ENCODE measurements at places on chromosomes 4 and X.
A peak's percentile ranks its signal among the peaks of the same experiment; 100 is the strongest.

- DNase-seq, result no peak
These were observed 956.7 kb downstream of the GLUD2 start for GRCh38 chrX:122004127-122004526.

DNA sequence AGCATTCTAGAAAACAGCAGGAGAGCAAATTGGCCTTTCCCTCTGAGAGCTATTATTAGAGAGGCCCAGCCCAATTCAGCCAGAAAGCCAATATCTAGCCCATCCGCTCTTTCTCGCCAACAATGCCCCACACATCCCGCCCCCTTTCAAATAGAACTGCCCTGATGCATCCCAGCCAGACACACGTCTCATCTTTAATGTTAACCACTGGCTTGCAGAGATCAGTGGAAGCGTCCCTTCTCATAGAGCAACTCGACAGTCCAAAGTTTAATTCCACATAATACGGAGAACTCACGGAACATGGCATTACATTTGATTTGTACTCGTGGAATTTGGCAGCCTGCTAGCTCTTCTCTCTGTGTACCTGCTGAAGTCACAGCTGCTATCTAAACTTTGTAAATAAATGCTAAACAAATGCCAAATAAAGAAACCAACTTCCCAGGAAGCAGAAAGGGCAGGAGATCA is 304.4 kb downstream of the DHX15 start:
- DNase-seq, result no peak

GRCh38 chr4:82519776-82520175 is 42.0 kb downstream of the TMEM150C start:
- no peak for DNase-seq

- no peak for DNase-seq
These were observed 19.2 kb upstream of the GRPEL1 start for GRCh38 chr4:7087036-7087435.

GRCh38 chr4:159027535-159027934 is 75.3 kb upstream of the RAPGEF2 start:
- DNase-seq, result no peak

- no peak for DNase-seq
These were observed 210.6 kb downstream of the COL25A1 start for GRCh38 chr4:109091727-109092409.

DNA sequence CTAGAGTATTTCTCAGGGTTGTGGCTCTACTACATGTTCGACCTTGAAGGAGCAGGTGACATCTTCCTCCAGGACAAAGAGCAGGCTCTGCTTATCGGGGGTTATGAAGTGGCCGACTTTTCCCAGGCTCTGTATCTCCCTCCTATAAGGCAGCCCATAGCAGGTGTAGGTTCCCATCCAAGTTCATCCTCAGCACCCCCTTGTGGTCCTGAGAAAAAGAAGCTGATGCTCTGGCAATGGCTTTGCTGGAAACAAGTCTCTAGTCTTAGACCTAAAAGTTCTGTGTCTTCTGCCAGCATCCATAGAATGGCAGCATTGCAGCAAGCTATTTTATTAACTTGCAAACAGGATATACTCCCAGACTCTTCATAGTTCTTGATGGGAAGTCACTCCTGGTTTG is 836.6 kb upstream of the PRKX start:
- DNase-seq, result no peak

- no peak for DNase-seq
These were observed 1056.2 kb downstream of the DMD start for GRCh38 chrX:32155044-32155638.

DNA sequence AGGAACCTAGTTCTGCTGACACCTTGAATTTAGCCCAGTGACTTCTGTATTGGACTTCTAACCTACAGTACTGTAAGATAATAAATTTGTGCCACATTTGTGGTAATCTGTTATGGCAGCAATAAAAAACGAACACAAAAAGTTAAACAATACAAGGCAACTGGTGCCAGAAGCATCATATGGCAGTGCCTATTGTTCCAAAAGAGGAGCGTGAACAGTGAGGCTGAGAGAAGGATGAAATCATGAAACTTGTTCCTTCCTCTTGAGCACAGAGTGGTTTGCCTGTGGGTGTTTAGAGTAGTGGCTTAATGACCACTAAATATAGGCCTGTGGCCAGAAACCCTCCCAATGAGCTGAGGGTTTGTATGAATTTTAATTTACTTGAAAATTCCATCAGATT is 69.7 kb upstream of the PGRMC2 start:
- no peak for DNase-seq

GRCh38 chr4:140637836-140638235 is 69.1 kb upstream of the UCP1 start:
- DNase-seq, result no peak

- DNase-seq, result no peak
These were observed 171.8 kb upstream of the TBL1X start for GRCh38 chrX:9293051-9293496.

DNA sequence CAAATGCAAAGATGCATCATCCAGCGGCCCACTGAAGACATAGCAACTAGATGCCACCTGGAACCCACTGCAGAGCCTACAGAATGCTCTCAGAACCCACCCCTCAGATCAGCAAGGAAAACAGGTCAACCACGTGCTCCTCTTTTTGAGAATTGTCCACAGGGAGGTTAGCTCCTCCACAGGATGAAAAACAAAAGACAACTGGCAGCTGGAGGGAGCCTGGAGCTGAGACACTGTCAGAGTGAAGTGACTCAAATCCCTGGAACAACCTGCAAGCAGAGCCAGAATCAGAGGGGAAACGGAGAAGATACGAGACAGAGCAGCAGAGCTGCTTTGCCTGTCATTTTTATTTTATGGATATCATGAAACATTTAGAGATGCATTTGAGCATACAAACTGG is 277.6 kb downstream of the GASK1B start:
- DNase-seq, result no peak

DNA sequence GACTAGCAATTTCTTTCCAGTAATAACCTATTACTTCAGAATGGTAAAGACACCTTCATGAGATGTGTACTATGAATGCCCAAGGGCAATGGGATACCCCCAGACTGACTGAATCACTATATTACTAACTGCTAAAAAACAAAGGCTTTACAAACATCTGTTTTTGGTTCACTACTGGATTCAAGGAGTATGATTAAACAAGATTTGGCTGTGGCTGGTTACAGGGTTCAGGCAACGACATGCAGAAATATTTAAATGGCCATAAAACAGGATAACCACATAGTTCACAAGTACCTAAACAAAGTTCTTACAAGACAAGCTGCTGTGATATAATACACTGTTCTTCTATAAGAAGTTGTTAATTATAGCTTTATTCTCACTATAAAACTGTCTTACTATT is 128.2 kb downstream of the FRYL start:
- DNase-seq, result no peak

DNA sequence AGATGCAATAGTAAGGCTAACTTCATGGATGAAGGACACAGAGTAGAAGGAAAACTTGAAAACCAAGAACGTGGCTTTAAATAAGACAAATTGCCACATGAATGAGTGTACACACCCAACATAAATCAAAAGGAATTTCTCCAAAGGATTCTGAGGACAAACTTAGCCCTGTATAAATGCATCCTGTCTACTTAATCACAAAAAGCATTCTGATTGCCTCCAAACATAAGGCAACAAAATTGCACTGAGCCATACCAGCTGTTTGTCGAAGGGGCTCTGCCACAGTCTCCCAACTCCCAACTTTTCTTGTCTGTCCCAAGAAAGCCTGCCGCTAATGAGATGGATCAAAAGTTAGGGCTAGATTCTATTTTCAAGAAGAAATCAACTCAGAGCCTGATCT is 194.3 kb downstream of the SOWAHB start:
- DNase-seq, result no peak

- DNase-seq, result no peak
These were observed 8.0 kb downstream of the CTBP1 start for GRCh38 chr4:1240721-1241465.

DNA sequence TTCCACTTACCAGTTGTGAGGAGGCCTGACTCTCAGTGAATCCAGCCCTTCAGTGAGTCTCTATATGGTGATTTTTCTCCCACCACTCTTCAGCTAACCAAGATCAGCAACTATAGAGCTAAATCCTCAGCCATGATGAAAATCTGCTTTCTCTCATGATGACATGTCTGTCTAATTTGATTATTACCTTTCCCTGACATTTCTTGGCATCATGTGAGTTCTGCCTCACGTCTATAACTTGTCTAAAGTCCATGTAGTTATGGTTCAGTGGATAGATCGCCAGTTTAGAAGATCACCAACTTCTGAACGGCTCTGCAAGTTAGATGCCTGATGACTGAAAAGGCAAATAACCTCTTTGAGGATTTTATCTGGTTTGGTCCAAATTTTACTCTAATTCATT is 14.9 kb upstream of the DCAF8L1 start:
- no peak for DNase-seq

GRCh38 chr4:7987148-7987989 is 47.7 kb upstream of the AFAP1 start:
- DNase-seq, result peak; percentile 45

DNA sequence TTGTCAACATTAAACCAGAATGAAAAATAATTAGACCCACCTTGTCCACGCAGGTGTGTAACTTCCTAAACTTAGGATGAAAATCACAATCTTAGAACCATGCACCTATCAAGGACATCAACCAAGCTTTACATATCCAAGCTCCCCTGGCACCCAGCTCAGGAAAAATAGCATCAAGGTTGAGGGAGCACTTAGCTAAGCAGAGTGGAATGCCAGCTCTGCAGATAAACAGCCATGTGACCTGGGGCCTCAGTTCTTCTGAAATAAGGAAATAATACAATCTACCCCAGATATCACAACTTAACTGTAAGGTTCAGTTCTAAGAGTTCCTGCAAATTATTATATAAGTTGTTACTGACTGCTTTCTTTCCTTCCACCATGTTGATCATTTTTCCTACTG is 64.7 kb downstream of the DHX15 start:
- no peak for DNase-seq

DNA sequence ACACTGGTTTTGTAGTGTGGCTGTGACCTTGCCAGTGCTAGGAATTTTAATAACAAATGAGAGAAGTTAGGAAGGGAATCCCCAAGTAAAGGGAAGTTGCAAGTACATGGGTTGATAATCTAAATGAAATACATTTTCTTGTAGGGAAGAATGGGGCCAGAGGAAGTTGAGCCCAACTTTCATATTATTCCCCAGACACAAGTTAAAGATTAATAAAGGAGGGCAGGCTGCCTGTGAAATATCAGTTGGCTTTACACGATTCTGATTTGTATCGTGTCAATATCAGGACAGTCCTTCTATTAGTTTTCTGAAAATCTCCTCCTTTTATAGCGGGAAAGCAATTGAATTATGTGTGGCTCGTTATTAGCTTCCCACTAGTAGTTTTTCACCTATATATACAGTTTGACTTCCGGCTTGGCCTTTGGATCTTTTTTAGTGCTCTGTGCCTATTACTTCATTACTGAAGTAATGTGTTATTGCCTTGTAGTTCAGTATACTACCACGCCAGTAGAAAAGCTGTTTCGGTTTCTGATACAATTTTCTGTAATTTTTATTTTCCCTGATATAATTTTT is 1.7 kb downstream of the PDLIM5 start:
- DNase-seq, result no peak

GRCh38 chr4:115101675-115102074 is 11.7 kb downstream of the NDST4 start:
- no peak for DNase-seq

DNA sequence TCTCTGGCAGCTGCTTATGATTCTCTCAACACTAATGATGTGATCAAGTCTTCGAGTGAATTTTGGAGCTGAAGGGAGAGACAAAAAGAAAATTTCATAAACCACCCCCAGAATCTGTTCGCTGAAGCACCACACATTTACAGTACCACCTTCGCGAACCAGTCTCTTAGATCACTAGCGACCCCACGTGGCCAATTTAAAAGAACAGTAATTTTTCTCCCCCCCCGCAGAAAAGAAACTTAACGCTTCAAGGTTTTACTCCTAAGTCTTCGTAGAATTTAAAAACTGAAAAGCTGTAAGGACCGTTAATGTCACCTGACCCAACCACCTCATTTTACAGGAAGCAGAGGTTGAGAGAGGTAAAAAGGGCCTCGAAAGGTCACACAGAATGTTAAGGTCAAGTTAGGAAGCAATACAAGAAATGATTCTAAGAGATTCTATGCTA is 187.5 kb downstream of the QDPR start:
- DNase-seq, result no peak

- no peak for DNase-seq
These were observed 298.8 kb upstream of the NOCT start for GRCh38 chr4:138716559-138717335.

DNA sequence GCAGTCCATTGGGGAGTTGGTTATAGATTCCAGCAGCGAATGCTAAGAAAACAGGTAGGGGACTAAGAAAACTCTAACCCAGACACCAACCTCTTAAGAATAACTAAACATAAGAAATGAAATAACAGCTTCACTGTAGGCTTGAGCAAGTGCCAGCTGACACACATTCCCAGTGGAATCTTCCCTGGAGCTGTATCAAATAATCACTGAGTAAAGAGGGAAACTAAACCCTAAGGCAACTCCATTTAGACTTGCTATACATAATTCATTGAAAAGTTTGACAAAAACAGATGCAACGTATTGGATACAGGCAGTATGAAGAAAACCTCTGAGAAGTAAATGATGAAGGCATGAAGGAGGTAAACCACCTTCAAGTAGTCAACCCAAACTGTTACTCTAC is 293.5 kb downstream of the OPHN1 start:
- no peak for DNase-seq

- no peak for DNase-seq
These were observed 2.4 kb downstream of the RHOH start for GRCh38 chr4:40199179-40199670.

DNA sequence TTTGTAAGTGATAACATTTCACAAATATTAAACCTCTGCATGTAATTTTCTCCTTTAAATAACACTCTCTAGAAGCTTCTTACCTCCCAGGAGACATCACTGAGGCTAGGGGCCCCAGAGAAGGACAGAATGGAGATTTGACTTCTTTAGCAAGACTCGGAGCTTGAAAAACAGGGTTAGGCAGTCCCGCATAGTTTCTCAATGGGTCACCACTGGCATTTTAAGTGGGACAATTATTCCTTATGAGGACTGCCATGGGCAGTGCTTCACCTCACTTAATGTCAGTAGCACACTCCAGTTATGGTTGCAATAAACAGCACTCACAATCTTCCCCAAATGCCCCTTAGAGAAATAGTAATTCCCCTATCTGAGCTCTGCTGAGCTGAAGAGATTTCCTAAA is 66.7 kb upstream of the NOCT start:
- no peak for DNase-seq

GRCh38 chr4:111722213-111722720 is 423.0 kb upstream of the FAM241A start:
- DNase-seq, result no peak
